ENCODE measurements at places on chromosomes 13 and 19.

DNA sequence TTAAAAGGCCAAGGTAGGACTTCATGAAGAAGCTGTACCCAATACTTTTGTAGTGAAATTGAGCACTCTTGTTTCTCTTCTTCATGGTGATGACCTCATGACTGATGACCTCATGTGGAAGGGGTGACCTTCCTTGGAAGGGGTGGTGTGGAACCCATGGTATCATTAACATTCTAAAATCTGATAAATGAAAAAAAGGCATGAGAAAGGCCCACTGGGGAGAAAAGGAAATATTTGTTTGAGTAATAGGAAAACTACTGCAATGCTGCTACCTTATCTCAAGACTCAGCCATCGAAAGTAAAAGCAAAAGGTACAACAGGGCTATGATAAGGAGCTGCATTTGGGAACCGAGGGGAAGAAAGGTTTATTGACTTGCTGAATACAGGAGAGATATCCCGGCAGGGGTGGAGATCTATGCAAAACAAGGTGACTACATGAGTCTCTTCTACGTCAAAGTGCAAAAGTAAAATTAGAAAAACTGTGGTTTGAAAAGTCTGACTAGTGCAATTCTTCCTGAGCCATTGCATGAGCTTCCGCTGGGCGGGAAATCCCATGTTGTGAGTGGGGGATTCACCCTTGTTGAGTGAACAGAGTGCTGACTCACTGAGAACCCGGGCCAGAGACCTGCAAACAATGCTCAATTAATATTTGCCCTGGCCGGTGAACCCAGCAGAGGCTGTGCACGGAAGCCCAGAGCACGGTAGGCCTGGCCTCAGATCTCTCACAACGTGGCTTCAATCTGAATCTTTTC is 138.9 kb upstream of the RFC3 start:
- DNase-seq: peak; percentile 38

DNA sequence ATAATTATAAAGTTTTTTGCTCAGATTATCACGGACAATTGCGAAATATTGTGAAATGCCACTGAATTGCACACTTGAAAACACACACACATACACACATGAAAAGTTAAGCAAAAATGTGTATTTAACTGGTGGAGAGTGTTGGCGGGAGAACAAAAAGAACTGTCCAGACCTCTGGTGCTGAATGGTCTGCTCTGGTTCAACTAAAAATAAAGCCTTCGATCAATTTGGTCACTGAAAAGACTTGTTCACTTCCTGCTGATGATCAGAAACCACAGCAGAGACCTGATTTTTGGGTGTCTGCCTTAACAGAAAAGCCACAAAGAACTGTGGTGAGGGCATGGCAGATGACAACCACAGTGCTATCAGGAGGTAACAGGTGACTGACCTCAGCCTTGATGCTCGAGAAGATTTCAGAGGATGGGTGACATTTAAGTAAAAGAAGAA is 4.0 kb upstream of the IGFL1 start:
- DNase-seq: no peak

- DNase-seq: no peak
These were observed 122.3 kb downstream of the B3GLCT start for GRCh38 chr13:31322026-31322425.

DNA sequence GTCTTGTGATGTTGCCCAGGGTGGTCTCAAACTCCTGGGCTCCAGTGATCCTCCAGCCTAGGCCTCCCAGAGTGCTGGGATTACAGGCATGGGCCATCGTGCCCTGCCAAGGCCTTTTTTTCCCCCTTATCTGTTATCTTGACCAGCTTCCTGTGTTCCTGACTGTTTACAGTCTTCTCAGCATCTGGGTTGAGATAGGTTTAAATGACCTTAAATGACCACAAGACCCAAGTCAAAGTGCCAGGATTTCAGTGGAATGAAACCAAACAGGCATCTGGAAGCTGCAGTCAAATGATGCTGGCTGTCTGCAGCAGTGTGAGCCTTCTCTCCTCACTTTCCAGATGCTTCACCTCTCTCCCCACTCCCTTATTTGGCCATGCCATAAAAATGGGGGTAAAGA is 114.2 kb upstream of the CLDN10 start:
- DNase-seq: no peak

GRCh38 chr19:32141840-32142511 is 203.4 kb upstream of the ZNF507 start:
- DNase-seq: no peak

DNA sequence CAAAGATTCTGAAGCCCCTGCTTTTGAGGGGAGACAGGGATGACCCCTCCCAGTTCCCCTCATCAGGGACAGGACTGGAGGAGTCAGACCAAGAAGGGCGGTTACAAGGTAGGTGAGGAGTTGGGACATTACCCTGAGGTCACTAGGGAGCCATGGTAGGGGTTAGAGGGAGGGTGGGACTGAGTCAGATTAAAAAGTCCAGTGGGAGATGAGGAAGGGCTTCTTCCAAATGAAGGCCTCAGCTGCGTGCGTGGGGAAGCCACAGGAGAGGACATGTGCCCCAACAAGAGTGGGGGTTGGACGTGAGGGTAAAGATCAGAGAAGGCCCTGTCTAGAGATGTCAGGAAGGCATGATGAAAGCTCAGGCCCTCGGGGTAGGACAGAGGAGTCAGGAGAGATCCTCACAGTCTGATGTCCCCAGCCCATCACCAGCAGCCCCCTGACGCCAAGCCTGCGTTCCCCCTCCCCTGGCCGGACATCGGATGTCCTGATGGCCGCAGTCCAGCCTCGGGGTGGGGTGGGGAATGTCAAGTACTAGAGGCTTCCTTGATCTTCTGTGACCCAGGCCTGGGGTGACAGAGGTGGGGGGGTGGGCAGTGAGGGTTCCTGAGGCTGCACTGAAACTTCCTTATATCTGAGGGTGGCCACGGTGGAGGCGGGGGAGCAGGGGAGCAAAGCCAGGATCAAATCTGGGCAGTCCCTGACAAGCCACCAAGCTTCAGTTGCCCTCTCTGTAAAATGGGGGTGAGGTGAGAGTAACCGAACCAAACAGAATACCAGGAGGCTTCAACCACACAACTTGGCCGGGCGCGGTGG is 6.5 kb upstream of the MFSD12 start:
- no peak for DNase-seq

- no peak for DNase-seq
These were observed 20.5 kb upstream of the ALOX5AP start for GRCh38 chr13:30714629-30715371.

GRCh38 chr19:4310247-4311121 is 6.1 kb downstream of the FSD1 start:
- DNase-seq: no peak

GRCh38 chr13:26486550-26486949 is 70.9 kb upstream of the WASF3 start:
- DNase-seq: no peak

- no peak for DNase-seq
These were observed 15.1 kb downstream of the PRAM1 start for GRCh38 chr19:8487137-8487851.
